Kidney glomerular epithelial cell (primary cell): ENCODE measurements at places on chromosomes 7 and 10.

DNA sequence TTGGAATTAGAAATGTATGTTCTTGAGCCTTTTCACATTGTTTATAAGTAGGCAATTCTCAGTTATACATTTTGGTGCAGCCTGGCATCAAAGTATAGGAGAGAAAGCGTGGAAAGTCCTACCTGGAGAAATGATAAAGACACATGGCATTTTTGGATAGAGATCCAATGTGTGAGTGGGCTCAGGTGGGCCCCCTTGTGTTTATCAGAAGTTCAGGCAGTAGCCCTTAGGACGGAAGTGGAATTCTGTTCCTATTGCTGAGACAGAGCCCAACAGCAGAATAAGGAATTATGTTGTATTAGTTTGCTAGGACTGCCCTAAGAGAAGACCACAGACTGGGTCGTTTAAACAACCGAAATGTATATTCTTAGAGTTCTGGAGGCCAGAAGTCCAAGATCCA lies 85.2 kb upstream of the AMPH start:
- DNase-seq = no peak

DNA sequence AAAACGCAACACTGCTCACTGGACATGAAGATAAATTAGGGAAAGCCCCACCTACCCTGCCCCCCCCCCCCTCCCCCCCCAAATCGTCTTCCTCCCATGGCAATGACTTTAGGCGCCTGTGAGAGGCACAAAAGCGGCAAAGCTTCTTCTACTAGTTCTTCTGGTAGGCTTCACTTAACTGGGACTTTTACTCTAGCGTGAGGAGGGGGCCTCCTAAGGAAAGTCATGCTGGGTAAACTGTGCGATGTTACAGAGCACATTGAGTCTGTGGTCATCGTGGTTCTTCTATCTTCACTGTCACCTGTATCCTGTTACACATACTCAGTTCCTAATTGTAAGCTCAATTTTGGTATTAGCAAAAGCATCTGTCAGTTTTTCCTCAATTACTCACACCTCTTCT lies 25.1 kb downstream of the HSPB1 start:
- DNase-seq = no peak

DNA sequence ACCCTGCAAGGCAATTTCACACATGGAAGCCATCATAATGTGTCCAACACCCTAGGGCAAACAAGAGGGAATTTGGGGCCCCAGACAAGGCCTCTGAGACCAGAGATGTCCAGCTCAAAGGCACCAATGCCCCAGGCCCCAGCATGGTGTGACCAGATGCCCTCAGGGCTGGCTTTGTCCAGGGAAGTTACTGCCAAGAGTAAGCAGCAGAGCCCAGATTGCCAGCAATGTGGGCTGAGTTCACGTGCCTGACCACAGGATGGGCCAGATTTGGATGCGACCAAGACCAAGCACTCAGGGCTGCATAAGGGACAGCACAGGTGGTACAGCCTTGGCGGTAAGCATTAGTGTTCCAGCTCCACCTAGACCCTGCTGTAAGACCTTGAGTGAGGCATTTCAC lies 12.7 kb downstream of the MYOF start:
- no peak for DNase-seq

GRCh38 chr10:101067356-101068083 lies 5.7 kb downstream of the KAZALD1 start:
- DNase-seq = peak; percentile 61

DNA sequence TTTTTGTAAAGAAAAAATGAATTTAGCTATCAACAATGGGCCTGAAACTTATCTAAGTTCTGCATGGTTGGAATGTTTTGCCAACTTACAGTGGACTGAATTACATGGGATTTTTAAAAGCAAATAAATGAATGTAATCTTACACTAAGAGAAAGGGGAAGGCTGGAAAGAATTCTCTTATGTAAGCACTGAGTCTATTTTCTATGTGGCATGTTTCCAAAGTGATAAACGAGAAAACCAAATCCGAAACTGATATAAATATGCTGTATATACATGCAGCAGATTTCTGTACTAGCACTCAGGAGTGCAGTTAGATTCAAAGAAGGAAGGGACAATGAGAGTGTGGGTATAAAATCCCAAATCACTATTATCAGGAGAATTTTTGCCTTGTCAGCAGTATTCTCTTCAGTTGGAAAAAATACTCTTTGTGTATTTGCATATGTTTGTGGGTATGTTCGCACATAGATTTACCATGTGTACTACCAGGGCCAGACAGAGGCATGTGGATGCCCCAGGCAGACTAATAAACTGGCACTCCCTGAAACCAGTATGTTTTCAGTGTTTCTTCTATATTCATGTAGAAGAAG lies 334.3 kb upstream of the SEMA3D start:
- DNase-seq = no peak

DNA sequence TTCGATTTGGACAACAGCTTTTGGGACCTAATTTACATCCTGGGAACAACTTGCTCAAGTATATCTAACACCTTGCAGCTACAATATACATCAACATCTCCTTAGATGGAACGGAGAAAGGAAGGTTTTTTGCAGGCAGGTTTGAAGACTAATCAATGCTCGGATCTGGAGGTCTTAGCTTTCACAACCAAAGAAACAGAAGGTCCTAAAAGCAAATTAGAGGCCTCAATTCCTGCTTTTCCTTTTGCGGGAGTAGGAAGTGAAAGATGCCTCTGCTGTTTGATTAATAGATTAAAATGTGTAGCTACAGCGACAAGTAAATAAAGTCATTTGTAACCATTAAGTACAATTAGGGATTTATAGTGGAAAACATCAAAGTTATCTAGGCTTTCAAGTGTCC lies 3.7 kb upstream of the SP8 start:
- no peak for DNase-seq
